ENCODE measurements at places on chromosomes 7 and 10.

GRCh38 chr10:19713159-19713558 is 103.1 kb upstream of the PLXDC2 start:
- no peak for DNase-seq

DNA sequence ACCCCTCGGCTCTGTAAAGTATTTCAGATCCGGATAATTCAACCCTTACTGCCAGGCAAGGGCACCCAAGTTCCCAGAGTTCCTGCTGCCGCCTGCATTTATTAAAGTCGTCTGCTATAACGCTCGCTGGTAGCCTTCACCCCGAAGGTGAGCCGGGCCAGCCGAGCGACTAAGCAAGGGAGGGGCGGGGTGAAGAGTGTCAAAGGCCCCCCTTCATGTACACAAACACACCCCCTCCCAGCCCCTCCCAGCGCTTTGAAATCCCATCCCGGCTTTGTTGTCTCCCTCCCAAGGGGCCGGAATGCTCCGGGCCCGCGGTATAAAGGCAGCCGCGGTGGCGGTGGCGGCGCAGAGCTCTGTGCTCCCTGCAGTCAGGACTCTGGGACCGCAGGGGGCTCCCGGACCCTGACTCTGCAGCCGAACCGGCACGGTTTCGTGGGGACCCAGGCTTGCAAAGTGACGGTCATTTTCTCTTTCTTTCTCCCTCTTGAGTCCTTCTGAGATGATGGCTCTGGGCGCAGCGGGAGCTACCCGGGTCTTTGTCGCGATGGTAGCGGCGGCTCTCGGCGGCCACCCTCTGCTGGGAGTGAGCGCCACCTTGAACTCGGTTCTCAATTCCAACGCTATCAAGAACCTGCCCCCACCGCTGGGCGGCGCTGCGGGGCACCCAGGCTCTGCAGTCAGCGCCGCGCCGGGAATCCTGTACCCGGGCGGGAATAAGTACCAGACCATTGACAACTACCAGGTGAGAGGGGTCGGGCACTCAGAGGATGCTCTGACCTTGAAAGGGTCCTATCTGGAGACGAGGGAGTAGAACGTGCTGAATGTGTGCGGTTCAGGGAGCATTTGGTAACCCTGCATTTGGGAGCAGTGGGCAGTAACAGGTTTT is at the start of gene DKK1:
TSS of gene DKK1 (plus strand) at position 349 of the 889 bp plus-strand sequence. CDS start at position 503, 154 bp downstream.
- no peak for DNase-seq

- DNase-seq = no peak
Observed at GRCh38 chr7:117955046-117955445, 81.8 kb upstream of the CTTNBP2 start.

DNA sequence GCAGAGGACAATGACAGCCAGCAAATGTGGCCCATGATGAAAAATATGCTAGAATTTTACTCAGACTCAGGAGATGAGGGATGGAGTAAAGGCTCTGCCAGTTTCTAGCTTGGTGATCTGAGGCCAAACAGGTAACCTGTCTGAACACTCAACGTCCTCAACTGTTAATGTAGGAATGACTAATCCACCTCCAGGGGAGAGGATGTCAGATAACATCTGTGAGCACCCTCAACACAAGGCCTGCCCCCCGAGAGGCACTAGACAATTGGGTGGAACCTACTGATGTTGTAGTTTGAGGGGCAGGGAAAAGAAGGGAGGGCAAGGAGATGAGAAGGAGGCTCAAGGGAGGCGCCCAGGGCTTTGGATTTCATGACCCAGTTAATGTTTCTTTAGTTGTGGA is 445.1 kb downstream of the PLXNA4 start:
- no peak for DNase-seq

DNA sequence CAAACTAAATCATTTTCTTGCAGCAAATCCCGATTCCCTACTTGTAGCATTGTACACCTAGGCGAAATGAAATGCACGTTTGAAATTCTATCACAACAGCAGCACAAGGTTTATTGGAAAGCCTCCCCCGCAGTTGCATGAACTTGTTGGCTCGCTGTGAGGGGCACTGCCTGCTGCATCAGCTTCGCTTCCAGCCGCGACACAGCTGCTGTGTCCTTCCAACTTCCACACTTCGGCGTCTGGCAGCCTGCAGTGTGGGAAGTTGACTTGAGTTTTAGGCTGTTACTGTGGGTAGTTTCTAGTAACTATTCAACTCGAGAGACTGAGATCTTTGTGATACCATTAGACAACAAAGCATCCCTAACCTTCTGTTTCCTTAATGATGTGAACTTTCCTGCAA is 315.8 kb upstream of the TPK1 start:
- DNase-seq = no peak
